ENCODE measurements at places on chromosomes 1 and 21.

GRCh38 chr1:107318932-107319331 lies 178.1 kb downstream of the NTNG1 start:
- peak; percentile 2 for DNase-seq

GRCh38 chr1:231236938-231237337 lies 4.1 kb upstream of the GNPAT start:
- no peak for DNase-seq

DNA sequence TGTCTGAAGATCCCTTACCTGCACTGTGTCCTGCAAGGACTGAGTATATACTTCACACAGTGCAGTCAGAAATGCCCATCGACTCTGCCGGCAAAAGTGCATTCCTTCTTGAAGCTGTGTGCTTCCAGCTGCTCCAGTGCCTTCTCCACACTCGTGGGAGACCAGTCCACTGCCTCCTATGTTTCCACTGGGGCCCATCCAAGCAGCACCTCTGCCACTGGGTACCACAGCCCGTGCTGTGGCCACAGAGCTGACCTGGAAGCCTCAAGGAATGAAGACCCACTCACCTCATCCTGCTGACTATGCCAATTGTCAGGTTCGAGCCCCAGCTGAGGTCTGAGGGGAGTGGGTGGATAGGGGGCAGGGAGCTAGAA lies 108.1 kb downstream of the GDAP2 start:
- no peak for DNase-seq

DNA sequence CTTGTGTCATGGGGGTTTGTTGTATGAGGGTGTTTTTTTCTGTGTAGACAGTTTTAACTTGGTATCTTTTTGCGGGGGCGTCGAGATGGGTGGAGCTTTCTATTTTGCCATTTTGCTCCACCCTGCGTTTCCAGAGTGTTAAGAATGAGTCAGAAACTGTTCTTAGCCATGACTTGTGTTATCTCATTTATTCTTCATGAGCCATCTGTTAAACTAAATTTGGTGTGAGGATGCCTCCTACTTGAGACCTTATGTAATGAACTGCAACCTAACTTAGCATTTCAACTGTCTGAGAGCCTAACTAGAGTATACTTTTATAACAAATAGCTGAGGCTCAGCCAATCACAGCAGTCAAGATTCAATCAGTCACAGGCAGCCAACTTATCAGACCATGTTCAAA lies 1873.5 kb downstream of the NCAM2 start:
- no peak for DNase-seq

DNA sequence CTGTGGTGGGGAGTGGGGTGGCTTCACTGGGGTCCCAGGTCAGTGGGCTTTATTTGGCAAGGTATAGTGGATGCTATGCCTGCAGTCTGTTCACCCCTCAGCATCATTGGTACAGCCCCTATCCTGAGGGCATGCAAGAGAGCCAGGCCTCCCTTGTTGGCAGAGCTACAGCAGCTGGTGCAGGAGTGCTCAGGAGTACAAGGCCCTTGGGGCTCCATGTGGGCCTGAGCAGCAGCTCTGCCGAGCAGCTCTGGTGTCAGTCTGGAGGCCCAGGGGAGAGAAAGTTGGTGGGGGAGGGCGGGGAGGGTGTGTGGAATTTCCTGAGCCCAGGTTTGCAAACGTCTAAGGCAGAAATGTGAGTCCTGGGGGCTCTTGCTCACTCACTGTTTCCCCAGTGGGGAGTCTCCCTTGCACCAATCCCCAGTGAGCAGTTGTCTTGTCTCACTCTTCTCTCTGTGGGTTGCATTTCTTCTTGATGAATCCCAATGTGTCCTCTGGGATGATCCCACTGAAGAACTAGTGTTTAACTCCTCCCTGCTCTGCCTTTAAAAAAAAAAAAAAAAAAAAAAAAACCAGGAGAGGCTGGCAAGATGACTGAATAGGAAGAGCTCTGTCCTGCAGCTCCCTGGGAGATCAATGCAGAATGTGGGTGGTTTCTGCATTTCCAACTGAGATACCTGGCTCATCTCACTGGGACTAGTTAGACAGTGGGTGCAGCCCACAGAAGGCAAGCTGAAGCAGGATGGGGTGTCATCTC lies 39.5 kb upstream of the CYP4X1 start:
- DNase-seq, result no peak

- DNase-seq, result no peak
Observed at GRCh38 chr1:26276432-26276838, 3.5 kb upstream of the SH3BGRL3 start.

- no peak for DNase-seq
Observed at GRCh38 chr1:64405833-64406232, 64.1 kb upstream of the CACHD1 start.

GRCh38 chr1:78136680-78137079 lies 90.9 kb downstream of the GIPC2 start:
- DNase-seq, result no peak

- no peak for DNase-seq
Observed at GRCh38 chr1:39779821-39780220, 8.7 kb upstream of the OXCT2 start.

DNA sequence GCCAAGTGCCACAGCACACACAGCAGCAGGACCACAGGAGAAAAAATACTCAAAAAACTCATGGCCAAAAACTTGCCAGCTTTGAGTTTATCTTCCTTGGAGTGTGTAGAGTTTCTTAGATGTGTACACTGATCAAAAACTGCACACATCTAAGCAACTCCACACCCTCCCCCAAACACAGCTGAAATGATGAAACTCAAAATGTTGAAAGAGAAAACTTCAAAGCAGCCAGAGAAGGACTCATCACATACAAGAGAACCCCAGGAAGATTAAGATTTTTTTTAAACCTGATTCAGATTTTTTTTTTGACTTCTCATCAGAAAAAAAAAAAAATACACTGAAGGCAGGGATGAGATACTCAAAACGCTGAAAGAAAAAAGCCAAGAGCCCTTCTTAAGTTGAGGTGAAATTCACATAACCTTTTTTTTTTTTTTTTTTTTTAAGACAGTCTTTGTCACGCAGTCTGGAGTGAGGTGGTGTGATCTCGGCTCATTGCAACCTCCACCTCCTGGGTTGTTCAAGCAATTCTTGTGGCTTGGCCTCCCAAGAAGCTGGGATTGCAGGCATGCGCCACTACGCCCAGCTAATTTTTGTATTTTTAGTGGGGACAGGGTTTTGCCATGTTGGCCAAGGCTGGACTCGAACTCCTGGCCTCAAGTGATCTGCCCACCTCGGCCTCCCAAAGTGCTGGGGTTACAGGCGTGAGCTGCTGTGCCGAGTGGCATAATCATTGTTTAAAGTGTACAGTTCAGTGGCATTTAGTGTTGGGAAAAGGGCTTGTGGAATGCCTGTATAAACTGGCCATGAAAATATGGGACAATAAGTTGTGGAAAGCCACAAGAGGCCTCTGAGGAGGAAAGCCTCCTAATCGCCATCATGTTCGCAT lies 20.9 kb upstream of the PDXK start:
- DNase-seq, result no peak

- DNase-seq, result no peak
Observed at GRCh38 chr21:31278511-31279130, 65.4 kb downstream of the TIAM1 start.

DNA sequence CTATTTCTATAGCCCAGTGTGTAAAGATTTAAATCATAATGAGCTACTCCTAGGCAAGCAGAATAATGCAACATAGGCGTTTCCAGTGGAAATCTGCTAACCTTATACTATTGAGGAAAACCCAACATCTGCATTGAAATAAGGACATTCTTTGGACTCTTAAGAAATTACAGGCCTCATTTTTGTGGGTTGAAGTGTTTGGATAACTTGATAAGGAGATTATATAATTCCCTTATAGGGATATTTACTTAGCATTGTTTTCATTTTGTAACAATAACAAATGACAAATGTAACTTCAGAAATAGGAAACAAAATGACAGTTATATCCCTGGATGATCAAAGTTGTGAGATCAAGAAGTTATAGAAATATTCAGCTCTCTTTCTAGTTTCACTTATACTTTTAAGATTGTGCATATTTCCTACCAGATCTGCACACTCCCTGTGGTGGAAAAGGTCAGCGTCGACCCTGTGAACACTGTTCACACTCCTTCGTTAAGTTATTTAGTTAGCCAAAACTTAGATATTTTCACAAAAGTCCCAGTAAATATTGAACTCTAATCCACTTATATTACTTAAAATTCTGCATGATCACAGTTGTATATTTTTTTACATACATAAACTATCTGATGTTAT lies 284.4 kb upstream of the C1orf105 start:
- DNase-seq, result no peak

DNA sequence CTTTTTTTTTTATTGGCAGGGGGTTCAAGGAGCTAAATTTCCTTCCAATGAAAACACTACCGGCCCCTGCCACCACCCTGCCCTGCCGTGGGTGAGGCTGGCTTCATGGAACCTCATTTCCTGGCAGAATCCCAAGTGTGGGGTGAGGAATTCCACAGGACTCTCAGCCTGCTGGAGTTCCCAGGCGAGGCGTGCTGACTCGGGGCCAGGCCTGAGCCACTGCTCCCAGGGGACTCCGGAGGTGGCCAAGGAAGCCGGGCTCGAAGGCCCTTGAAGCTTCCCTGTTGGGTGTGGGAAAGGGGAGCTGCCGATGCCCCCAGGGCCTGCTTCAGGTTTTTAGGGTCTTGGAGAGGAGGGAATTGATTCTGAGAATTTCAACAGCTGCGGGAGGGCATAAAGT lies 95.3 kb upstream of the ACTRT2 start:
- no peak for DNase-seq

DNA sequence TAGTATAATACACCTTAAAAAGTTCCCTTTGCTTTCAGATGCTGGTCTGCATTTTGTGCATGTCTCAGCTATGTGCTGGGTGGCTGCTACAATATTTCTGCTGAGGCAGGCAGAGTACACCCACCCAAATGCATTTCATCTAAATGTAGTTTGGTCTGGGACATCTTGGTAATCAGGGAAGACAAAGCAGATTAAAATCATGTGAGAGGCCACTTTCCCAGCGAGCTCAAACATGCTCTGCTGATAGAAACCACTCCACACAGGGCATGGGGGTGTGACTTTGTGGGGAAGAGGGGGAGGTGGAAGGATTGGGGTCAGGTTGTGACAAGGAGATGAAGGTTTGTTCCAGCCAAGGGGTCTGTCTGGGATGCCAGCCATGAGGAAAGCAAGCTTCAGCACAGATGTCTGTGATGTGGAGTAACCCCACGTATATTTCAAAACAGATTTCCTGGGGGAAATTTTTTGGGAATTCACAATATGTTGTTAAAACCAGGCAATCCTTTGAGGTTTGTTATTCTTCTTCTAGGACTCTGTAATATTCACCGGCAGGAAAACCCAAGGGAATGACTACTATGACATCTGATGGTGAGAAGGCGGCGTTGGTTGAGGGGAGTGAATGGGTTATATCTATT lies 255.1 kb upstream of the FGGY start:
- no peak for DNase-seq

DNA sequence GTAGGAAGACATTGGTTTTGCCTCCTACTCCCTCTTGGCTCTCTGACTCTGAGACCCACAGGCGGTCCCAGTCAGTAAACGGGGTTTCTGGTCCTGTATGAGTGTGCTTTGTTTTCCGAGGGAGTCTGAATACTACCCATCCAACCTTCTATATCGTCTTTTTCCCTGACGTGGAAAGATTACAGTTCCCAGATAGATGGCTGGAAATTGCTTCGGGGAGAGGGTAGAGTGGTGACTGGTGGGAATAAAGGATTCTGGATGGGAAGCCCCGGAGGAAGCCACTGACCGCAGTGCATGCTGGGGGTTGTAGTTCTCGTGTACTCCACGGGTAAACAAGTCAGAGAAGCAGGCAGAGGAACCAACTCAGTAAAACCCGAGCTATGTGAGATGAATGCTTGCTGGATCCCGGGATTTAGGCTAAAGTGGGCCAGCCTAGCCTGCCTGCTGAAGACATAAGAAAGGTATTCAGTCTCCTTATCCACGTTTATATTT lies 66.2 kb upstream of the IRF2BP2 start:
- DNase-seq, result peak; percentile 85

- no peak for DNase-seq
Observed at GRCh38 chr1:27057801-27058625, 45.4 kb upstream of the TENT5B start.

DNA sequence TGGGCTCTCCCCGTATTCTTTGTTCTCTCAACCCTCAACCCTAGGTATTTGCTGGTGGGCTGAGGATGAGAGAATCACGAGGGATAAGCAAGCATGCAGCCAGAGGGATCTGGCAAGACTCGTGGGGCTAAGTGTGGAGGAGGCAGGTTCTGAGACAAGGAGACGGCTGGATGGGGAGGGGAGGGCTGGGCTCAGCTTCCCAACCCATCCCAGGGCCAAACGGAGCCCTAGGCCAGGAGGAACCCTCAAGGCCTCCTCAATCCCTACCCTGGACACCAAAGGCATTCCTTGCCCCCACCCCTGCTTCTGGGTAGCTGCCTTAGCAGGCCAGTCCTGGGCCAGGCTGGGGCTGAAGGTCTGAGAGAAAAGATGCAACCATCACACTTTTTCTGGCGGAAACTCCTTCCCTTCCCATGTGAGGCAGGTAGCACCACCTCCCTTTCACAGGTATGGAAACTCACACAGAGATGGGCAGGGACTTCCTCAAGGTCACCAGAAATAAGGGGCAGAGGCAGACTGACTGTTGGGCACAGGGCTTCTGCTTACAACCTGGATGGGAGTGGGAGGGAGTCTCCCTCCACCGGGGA lies 6.2 kb downstream of the MEF2D start:
- no peak for DNase-seq

DNA sequence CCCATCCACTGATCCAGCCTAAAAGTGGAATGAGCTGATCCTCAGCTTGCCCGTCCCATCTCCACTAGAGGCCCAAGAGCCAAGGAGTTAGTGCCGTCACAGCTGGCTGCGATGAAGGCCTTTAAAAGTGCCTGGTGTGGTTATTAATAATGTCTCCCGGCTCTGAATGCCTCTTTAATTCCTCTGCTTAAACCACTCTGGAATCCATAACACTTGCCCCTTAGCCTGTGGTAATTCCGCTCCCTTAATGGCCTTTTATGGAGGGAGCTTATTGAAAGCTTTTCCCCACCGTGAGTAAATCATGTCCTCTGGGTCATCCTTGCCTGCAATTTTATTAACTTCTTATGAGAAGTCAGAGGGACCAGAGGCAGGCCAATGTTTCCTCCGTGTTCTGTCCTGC lies 55.4 kb downstream of the UBIAD1 start:
- DNase-seq, result no peak

DNA sequence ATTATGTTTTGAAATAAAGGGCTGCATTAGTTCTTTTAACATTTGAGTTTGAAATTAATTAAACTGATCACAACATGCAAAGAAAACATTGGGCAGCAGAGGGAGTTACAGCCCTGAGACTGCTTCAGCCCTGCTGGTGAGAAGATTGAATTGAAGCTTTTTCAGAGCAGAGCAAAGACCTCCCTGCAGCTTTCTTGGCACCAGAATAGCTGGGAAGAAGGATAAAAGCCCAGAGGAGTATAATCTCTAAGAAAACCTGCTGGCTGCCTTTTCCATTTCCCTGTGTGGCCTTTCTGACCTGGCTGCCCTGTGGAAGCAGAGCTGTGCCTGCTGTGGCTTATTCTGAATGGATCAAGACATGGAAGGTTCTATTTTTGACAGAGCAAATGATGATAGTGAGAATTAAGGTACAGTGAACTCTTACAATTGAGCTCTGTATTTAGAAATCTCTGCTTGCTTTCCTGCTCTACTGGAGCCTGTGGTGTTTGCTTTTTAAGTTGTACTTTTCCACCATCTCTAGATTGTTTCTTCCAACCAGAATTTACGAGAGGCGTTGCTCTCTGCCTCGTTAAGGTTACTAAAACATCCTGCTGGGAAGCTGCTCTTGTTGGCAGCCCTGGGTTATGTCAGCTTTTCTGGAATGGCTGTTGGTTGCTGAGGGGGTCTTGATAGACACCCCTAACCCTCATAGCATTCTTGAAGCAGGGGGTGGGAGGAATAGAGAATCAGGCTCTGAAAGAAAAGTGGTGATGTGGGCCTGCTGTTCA lies 9.9 kb downstream of the SNRPE start:
- peak; percentile 86 for DNase-seq

- no peak for DNase-seq
Observed at GRCh38 chr1:164380893-164381292, 178.1 kb upstream of the PBX1 start.

Data from hematopoietic multipotent progenitor cell treated with erythropoietin and hydrocortisone succinate and interleukin-3 and kit ligand, for 4 days (in vitro differentiated cells).